ENCODE measurements at places on chromosomes 6 and 20. TPM values are rescaled to one million over a fixed set of nuclear protein-coding genes. Genes with fewer than 3 reads are reported as not detected.

DNA sequence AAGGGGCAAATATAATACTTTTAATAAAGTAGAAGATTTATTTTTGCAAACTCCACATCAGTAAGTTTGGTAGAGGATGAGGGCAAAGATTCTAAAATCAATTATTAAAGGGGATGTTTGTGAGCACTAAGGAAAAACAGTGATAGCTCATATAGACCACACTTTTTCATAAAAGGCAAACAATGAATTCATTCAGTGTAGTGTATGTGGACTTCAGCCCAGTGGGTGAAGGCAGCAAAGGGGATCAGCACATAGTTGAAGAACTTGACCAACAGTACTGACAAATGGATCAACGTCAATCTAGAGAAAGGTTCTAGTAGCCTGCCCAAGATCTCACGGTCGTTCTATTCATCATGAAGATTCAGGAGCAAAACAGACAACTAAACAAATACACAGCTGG lies 45.3 kb downstream of the MAK start:
- no peak for DNase-seq

GRCh38 chr20:61056116-61056515 lies 195.9 kb upstream of the CDH4 start:
- no peak for DNase-seq

- no peak for DNase-seq
Observed at GRCh38 chr6:22067122-22067521, 229.7 kb downstream of the PRL start.

Gene ATRN
- total RNA-seq: 51.0 TPM

Gene IMPG1
- total RNA-seq: not detected

DNA sequence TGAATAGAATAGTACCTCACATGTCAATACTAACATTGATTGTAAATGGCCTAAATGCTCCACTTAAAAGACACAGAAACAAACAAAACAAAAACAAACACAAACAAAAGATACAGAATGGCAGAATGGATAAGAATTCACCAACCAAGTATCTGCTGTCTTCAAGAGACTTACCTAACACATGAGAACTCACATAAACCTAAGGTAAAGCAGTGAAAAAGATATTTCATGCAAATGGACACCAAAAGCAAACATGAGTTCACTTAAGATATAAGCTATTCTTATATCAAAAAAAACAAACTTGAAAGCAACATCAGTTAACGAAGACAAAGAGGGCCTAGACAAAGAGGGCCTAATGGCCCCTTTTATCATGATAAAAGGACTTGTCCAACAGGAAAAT lies 47.3 kb upstream of the ZNF133 start:
- DNase-seq: no peak

GRCh38 chr6:16739329-16739801 lies 21.9 kb downstream of the ATXN1 start:
- DNase-seq: no peak

GRCh38 chr6:170448751-170449630 lies 104.1 kb downstream of the PSMB1 start:
- no peak for DNase-seq

DNA sequence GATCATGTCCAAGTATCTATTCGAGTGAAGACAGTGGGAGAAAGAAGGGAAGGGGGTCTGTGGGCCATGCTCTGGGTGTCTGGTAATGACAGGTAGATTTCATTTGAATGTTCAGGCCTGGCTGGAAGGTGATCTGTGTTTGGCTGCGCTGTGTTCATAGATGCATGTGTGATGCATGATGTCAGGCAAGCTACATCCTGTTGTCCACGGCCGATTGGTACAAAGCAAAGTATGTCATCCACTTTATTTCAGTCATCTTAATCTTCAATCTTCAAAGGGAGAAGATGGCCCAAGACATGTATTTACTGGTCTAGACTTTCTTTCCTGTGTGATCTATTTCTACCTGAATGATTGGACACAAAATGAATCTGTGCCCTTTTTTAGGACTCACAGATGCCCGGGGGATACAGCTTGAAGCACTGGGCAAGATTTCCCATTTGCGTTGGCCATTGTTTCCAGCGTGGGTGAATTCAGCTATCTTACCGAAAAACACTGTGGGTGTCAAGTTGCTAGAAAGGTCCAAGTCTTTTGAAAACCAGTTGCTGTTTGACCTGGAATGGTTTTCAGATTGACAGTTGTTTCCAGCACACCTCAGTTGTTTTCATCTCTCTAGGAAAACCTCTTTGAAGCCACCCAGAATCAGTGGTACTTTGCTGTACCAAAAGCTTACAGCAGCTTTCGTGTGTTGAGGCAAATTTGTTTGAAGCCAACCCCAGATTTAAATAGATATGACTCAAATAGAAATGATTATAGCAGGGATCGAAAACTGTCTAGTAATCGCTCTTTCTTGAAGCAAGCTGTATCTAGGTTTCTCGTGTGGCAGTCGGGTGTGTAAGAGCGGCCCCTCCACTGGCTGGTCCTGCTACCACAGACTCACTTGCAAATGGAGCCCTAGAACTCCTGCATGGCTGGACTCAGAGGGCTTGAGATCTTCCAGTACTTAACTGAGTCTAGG lies 27.2 kb downstream of the DUSP22 start:
- no peak for DNase-seq

Gene MUC22
- total RNA-seq: not detected

- DNase-seq: no peak
Observed at GRCh38 chr6:120279466-120280167, 930.1 kb upstream of the MAN1A1 start.

GRCh38 chr20:10259166-10259565 lies 40.5 kb downstream of the SNAP25 start:
- DNase-seq: no peak

DNA sequence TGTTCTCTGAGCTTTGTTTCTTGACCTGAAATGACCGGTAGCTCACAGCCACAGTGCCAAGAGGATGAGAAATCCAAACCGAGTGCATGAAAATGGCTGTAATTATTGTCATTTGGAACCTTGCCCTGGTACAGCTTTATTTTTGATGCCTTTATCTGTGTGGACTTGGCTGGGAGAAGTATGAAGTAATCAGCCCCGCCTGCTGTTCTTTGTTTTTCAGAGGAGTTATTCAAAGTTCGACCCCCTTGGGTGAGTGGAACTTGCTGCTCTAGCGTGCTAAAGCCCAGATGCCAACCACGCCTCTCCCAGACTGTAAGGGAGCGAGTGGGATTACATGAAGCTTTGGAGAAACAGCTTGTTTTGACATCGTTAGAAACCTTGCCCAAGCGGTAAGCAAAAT lies 48.3 kb downstream of the ECT2L start:
- DNase-seq: no peak

Gene BTNL2
- total RNA-seq: not detected

- no peak for DNase-seq
Observed at GRCh38 chr20:24954566-24954965, 5.5 kb downstream of the CST7 start.

DNA sequence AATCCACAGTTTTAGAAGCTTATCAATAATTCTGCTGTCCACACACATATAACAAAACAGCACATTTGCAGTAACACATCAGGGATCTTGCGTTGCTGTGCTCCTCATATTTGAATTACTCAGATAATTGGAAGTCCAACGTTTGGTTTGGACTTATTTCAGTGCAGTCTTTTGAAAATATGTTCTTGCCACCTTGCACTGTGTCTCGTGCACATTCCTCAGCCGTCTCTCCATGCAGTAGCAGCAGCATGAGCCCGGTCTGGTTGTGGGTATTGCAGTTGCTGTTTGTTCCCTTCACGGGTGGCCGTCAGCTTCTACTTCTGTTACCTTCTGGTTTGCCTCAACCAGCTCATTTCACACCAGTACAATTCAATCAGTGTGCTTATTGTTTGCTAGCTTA lies 215.5 kb downstream of the SLC24A3 start:
- DNase-seq: no peak

Gene IL20RA
- 0.41 TPM for total RNA-seq

- no peak for DNase-seq
Observed at GRCh38 chr6:51842804-51843378, 244.5 kb downstream of the PKHD1 start.

DNA sequence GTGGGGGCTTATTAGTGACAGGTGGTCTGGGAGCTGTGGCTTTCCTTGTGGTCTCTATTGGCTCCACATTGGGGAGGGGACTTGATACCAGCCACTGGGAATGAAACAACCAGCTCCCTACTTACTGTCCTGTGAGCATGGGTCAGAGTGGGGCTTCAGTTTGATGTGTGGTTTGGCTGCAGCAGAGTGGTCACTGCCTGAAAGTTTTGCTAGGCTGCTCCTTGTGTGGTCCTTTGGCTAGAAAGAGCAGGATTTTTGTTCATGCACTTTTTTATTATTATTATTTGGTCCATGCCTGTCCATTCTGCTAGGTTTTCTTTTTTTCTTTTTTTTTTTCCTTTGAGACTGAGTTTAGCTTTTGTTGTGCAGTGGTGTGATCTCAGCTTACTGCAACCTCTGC lies 7.5 kb upstream of the TMEM14B start:
- DNase-seq: no peak

Gene DDAH2
- total RNA-seq: 90.9 TPM

Gene DEFB129
- total RNA-seq: not detected

Gene HIVEP2
- 68.9 TPM for total RNA-seq

Measured in frontal cortex (tissue), 4 donors.